ENCODE measurements at places on chromosomes 1 and 21.

DNA sequence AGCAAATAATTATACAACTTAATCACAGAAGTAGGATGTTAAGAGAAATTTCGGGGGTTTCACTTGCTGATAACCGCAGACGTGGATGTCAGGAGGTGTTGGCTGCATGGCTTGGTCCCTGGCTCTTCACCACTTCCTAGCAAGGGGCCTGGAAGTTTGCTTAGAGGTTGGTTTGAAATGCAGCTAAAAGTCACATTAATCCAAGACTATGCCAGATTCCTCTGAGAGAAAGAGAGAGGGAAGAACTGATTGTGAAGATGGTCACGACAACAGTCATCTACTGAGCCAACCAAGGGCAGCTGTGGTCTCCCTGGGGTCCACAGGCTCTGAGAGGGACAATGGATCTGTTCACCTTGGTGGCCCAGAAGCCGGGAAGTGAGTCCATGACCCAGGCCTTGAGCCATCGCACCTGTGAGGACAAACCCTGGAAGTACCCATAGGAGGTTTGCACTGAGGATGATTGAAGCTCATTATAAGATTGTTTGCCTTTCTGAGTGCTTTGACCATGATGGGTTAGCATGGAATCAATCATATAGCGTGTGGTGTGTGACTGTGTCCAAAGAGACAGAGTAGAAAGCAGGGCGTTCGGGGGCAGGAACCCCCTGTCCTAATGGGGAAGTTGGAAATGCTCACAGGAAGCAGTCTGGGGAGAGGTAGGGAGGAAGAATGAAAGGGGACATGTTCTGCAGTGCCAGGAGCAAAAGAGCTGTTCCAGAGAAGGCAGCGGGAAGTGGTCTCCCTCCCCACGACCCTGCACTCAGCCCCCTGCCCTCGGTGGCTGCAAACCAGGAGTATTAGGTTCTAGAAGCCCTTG, 47.1 kb downstream of the UMODL1 start:
- no peak for DNase-seq

GRCh38 chr1:174726167-174726879, 273.4 kb upstream of the CACYBP start:
- DNase-seq: peak; percentile 69

- DNase-seq: no peak
These were observed 9.1 kb downstream of the CRB1 start for GRCh38 chr1:197277166-197277565.

DNA sequence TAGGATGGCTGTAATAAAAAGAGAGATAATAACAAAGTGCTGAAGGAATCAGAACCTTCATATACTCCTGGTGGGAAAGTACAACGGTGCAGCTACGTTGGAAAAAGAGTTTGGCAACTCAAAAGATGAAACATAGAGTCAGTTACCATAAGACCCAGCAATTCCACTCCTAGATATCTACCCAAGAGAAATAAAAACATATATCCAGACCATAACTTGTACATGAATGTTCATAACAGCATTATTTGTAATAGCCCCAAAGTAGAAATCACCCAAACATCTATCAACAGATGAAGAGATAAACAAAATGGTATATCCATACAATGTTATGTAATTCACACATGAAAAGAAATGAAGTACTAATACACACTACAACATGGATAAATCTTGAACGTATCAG, 30.5 kb upstream of the DNAH14 start:
- DNase-seq: no peak

- no peak for DNase-seq
These were observed 16.1 kb downstream of the NAV1 start for GRCh38 chr1:201554789-201555592.

GRCh38 chr1:235552146-235552716, 48.0 kb upstream of the B3GALNT2 start:
- DNase-seq: no peak

GRCh38 chr1:55259911-55260609, 44.9 kb upstream of the USP24 start:
- no peak for DNase-seq

GRCh38 chr1:10621906-10622305, 147.2 kb downstream of the PEX14 start:
- DNase-seq: no peak

- DNase-seq: no peak
These were observed 12.7 kb upstream of the PLCH2 start for GRCh38 chr1:2463396-2463795.

DNA sequence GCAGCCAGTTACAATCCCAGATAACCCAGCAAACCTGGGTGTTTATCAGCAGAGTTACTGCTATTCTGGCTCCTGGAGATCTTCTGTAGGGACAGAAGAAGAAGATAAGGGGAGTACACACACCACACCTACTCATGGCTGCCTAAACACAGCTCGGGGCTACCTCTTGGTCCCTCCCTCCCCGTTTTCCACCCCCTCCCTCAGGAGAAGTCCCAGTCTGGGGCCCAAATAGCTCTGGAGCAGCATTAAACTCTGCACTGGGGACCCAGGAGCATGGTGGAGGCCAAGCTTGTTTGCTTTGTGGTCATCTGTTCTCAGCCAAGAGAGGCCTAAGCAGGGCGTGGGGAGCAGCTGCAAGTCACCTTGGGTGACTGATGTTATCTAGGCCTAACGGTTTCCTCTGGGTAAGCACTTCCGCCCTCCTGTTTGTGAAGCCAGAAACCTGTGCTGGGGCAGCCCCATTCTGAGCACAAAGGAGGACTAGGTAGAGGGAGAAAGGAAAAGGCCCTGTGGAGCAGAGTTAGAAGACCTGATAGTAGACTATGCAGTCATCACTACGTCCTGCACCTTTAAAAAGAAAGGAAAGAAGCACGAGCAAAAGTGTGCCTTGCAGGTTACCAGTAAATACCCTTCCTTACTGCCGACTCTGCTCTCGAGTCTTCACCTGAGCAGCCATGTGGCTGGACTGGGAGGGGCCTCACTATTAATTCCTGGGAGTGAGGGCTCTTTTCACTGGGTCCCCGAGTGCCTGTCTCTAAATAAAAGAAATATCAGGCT, 2.0 kb upstream of the RCSD1 start:
- no peak for DNase-seq

- DNase-seq: no peak
These were observed 99.0 kb downstream of the TNNI3K start for GRCh38 chr1:74334147-74334546.

GRCh38 chr1:175131095-175131494, 61.5 kb downstream of the KIAA0040 start:
- no peak for DNase-seq

GRCh38 chr1:194534784-194535183, 1348.4 kb upstream of the B3GALT2 start:
- DNase-seq: no peak

GRCh38 chr1:9827558-9828185, 3.9 kb upstream of the CLSTN1 start:
- no peak for DNase-seq

GRCh38 chr1:165144757-165145397, 211.6 kb downstream of the LMX1A start:
- DNase-seq: peak; percentile 64

GRCh38 chr1:217117973-217118465, 394.8 kb upstream of the ESRRG start:
- no peak for DNase-seq

DNA sequence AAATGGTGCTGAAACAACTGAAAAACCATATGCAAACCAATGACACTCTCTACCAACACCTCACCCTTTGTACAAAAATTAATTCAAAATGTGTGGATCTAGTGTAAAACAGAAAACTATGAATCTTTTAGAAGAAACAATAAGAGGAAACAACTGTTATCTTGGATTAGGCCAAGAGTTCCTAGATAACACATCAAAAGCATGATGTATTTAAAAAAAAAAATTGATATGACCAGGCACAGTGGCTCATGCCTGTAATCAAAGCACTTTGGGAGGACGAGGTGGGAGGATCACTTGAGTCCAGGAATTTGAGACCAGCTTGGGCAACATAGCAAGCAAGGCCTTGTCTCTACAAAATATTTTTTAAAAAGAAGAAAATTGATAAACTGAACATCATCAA, 79.0 kb downstream of the EIF4G3 start:
- no peak for DNase-seq

DNA sequence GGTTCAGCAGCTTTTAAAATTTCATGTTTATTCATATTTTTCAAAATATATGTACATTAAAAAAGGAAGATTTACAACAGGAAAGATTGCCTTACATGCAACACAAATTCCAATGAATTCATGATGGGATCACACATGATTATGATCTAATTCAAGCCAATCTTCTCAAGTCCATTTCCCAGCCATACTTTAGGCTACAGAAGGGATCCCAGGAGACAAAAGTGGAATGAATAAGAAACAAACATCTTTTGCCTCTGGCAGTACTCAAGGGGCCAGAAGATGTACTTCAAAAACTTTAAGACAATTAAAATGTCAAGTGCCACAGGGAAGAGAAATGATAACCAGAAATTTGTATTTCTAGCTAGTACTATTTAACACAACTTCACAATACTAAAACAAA, 10.2 kb upstream of the SH2D5 start:
- DNase-seq: no peak

Data from pons (tissue), 1 donor.